ENCODE measurements at places on chromosomes 3 and 15.

DNA sequence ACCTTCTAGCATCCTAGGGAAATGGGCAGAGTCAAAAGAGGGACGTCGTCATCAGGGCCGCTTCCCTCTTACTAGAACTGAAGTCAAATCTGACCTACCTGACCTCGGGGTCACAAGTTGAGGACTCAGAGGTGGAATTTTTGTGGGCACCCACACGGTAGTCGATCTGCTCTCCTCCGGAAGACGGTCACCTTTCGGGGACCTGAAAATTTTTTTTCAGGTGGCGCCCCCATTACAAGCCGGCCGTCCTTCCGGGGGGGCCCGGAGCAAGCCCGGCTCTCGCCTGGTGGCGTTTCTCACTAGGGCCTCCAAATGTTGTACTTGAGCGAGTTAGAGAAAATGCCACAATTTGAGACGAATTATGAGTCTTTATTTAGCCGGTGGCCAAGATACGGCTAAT is 157.5 kb upstream of the FRG2C start:
- DNase-seq: no peak

- no peak for DNase-seq
Observed at GRCh38 chr3:31671976-31672375, 139.3 kb downstream of the STT3B start.

DNA sequence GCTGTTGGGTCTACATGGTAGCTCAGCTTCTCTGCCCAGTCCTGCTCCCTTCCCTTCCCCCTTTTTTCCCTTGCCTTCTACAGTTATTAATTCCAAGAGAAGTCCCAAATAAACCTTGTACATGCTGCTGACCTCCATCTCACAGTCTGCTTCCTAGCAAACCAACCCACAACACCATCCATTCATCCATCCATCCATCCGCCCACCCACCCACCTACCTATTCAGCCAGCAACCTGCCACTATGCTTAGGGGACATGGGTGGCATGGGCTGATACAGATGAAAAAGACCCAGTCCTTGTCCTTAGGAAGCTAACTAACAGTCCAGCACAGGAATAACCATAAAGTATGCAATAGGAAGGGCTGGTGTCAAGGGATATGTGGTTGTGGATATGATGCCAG is 5.7 kb downstream of the TNFAIP8L3 start:
- DNase-seq: no peak

- no peak for DNase-seq
Observed at GRCh38 chr3:170414202-170414663, 4.4 kb upstream of the CLDN11 start.

GRCh38 chr3:112972158-112972557 is 2.7 kb downstream of the CD200R1 start:
- no peak for DNase-seq

DNA sequence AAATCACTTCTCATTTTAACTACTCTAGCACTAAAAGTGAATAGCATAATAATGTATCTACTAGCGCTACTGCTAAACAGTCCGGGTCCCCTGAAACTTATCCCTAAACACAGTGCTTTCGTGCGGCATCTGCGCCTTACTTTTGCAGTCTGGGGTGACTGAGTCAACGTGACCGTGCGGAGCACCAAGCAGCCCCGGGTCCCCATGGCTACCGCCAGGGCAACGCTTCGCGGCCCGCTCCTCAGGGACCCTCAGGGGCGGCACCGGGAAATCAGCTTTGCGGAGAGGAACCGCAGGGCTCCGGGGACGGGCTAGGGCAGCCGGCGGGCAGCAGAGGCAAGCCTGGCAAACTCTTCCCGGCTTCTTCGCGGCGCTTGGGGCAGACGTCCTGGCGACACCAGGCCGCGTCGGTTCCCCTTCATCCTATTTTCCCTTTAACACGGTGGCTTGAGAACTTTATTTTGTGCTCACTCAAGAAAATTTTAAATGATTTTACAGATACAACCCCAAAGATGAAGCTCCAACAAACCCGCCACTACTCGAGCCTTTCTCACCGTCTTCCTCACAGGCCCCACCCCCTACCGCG is 757 bp upstream of the DIPK2A start:
- DNase-seq: peak; percentile 83

DNA sequence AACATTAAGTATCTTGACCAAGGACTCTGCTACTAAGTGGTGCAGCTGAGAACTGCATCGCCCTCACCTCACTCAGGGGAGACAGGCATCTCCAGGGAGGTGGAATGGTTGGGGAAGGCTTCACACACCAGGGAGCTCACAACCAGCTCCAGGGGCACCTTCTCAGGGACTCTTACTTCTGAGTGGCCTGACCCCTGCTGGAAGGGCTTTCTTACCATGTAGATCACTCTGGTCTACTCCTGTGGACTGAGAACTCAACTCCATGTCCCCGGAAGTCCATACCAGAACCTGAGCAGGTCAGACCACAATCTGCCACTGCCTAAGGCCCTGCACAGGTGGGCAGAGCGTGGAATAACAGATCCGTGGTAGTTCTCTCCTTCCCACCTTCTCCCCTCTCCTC is 140.5 kb downstream of the TLE3 start:
- DNase-seq: no peak

Data from suprapubic skin (tissue), 4 donors.